Stimulated activated CD4-positive, alpha-beta T cell treated with anti-CD3 and anti-CD28 coated beads, Interleukin-1b, Interleukin-23, amount 100 ng/mL, for 4 hours (primary cell): ENCODE measurements at places on chromosomes 2 and 18.

DNA sequence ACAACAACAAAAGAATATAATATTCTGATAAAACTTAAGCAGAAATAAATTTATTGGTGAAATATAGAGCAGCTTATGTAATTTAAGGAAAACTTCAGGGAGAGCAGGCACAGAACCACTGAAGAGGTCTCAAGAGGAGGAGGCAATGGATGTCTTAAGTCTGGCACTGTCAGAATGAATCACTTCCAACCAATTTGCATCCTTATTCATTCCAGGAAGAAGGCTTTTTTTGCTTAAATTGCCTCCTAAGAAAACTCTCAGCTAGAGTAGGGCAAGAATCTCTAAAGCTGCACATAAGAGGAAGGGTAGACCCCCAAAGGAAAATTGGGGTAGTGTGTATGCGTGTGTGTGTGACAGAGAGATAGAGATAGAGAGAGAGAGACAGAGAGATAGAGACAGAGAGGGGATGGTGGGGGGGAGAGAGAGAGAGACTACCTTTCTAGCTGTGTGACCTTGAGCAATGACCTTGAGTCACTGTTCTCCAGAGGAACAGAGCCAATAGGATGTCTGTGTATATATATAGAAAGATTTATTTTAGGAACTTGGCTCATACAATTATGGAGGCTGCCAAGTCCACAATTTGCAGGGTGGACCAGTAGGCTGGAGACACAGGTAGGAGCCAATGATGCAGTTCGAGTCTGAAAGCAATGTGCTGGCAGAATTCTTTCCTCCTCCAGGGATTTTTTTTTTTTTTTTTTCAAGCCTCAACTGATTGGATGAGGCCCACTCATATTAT lies 96.4 kb upstream of the LINC00305 start:
- no peak for DNase-seq

DNA sequence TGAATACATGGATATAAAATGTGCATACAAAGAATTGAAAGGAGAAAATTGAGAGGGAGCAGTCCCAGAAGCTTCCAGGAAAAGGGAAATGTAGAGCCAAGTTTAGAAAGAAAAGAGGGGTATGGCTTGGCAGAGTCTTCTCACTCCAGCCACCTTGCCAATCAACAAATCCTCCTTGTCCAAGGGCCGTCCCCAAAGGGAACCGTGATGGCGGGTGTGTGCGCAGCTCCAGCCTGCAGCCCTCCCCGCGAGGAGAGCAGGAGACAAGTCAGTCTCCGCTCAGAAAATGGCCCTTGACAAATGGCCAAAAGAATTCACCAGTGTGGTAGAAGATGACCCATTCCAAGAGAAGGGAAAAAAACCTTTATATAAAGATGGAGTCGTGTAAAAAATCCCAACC lies 448.3 kb upstream of the POU3F3 start:
- no peak for DNase-seq

- no peak for DNase-seq
These were observed 12.1 kb upstream of the MAPRE2 start for GRCh38 chr18:35029103-35029502.

DNA sequence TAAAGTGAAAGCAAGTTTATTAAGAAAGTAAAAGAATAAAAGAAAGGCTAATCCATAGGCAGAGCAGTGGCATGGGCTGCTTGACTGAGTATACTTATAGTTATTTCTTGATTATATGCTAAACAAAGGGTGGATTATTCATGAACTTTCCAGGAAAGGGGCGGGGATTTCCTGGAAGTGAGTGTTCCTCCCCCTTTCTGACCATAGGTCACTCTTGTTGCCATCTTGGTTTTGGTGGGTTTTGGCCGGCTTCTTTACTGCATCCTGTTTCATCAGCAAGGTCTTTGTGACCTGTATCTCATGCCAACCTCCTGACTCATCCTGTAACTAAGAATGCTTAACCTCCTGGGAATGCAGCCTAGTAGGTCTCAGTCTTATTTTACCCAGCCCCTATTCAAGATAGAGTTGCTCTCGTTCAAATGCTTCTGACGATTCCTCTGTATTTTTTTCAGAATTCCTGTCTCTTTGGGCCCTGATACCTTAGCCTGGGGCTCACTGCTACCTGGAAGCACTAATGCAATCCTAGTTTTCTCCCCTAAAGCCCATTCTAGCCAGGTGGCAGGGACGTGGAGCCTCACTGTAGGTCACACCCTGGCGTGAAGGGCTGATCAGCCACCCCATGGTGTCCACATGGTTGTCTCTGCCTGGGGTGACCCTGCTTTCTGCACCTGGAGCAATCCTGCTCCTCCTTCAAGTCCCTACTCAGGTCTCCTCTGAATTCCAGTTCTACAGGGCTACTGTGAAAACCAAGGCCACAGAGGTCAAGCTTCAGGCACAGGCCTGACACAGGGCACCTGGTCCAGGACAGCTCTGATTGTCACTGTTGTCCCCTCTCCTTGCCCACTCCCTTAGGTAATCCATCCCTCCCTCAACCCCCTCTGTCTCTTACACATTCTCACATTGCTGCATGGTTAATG lies 6.0 kb upstream of the SLC35F6 start:
- DNase-seq: no peak

- DNase-seq: no peak
These were observed 32.8 kb downstream of the PELI1 start for GRCh38 chr2:64111426-64111825.

DNA sequence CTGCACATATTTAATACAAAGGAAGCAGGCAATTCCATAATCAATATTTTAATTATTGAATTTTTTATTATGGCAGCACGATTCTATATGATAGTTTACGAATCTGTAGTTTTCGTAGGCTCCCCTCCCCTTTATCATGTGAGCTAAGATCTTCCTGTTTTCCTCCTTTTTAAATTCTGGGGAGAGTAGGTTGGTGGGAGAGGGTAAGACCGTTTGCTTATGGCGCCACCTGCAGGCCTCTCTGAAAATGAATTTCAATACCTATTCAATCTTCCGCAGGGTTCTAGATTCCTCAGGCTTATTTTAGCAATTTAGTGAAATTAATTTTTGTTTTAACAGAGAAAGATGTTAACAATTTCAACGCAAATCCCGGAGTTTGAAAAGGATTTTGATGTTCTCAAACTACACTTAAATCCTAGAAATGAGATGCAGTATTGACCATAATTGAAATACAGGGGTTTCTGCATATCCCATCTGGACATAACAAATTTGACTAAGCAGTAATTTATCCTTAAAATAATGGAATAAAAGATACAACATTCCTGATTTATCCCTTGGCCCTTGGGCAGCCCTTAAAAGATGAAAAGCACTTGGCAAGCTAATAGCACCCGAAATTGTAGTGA lies 12.8 kb upstream of the GBX2 start:
- DNase-seq: peak; percentile 25

- no peak for DNase-seq
These were observed 368.7 kb upstream of the ID2 start for GRCh38 chr2:8312861-8313830.

DNA sequence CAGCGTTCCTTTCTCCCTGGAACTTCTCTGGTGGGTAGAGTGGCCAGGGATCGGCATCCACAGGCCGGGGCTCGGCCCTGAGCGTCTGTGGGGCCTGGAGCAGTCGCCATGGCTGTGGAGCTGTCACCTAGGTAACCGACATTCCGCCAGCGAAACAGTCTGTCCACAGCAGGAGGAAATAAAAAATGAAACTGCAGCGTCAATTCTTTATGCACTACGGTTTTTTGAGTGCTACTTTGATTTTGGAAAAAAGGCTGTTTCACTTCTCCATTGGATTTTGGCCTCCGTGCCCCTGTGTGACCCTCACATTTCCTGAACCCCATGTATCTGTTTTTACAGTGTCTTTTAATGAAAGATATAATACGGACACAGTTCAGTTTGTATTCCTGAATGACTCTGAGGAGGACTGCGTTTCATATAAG lies 163.4 kb downstream of the LDLRAD4 start:
- DNase-seq: no peak

DNA sequence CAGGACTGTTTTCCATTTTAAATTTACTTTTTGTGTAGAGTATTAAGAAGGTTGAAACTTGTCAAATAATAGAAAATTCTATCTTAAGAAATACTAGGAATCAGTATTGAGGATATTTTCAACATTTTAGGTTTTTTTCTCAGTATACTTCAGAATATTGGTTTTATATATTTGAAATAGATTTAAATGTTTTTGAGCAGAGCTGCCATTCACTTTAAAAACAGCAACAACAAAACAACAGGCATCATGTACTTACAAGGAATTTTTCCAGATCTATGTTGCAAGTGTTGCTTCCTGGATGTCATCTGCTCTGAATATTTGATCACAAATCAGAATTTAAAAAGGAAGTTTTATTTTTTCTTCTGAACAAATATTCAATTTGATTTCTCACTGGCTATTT lies 84.4 kb downstream of the DCDC2C start:
- no peak for DNase-seq

- no peak for DNase-seq
These were observed 172.3 kb downstream of the SMAD7 start for GRCh38 chr18:48778344-48779011.

- no peak for DNase-seq
These were observed 458.7 kb upstream of the CNTNAP5 start for GRCh38 chr2:123566291-123566946.

GRCh38 chr2:70948337-70949003 lies 12.8 kb downstream of the ATP6V1B1 start:
- DNase-seq: peak; percentile 78

DNA sequence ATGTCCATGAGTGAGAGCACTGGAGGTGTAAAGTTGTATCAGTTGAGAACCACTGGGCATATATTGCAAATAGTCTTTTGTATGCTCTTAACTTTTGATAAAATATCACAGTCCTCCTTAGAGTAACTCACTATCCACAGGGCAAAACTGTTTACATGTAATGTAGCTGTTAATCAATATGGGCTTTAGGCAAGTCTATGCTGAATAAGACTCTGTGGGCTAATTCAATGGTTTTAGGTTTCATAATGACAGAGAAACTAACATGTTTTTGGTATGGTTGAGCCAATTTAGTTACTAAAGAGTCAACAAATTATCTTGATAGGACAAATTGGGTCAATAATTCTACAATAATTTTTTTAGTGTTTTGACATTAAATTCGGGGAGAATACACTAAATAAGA lies 1134.9 kb upstream of the FAM98A start:
- DNase-seq: no peak

GRCh38 chr2:42118754-42119569 lies 50.2 kb upstream of the EML4 start:
- no peak for DNase-seq

DNA sequence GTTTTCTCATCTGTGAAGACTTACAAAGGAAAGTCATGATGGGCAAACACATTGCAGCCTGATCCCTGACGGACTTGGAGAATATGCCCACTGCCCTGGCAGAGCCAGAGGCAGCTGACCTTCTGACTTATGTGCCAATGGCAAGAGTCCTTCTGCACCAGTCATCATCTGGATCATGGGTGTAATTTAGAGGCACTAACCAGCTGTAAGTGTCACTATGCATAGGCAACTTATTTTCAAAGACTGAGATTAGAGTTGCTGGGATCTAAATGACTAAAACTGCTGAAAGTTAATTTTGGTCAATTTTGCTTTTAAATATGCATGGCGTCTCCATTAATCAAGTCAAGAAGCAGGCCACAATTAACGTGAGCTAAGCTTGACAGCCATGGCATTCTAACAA lies 261.2 kb downstream of the BCL11A start:
- DNase-seq: no peak

DNA sequence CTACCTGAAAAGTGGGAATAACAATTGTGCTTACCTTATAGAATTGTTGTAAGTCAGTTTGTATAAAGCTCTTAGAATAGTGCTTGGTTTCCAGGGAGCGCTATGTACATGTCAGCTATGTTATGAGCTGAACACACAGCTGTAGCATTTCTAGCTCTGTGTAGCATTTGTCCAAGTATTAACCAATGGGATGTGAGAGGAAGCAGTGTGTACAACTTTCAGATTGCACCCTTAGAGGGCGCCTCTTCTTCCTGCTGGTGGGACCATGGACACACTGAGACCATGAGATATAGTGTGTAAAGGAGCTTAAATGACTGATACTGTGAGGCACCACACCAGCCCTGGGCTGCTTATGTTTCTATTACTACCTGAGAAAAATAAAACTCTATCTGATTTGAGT lies 380.2 kb downstream of the LNPK start:
- DNase-seq: no peak

- DNase-seq: no peak
These were observed 70.3 kb upstream of the CTLA4 start for GRCh38 chr2:203797276-203797675.

DNA sequence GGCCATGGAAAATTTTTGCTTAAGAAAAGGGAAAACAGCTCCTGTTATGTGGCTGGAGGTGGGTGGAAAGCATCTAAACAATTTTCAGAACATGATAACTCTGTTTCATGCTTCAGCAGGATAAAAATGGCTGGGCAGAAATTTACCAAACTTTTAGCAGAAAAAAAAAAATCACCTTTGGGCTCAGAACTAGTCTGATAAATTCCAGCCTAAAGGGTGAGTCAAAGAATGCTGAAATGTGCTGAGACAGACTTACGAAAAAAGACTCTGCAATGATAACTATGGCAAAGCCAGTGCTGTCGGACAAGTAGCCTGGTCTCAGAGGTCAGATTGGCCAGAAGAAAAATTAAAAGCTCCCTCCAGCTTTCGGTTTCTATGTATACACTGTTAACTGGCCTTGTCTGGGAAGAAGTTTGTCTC lies 123.6 kb downstream of the LRATD1 start:
- no peak for DNase-seq

GRCh38 chr2:177024765-177025164 lies 187.8 kb upstream of the HNRNPA3 start:
- no peak for DNase-seq
